HT1080 (cell line): ENCODE measurements at places on chromosomes 12 and 14.

- DNase-seq: no peak
Observed at GRCh38 chr12:30880061-30880460, 46.5 kb upstream of the TSPAN11 start.

DNA sequence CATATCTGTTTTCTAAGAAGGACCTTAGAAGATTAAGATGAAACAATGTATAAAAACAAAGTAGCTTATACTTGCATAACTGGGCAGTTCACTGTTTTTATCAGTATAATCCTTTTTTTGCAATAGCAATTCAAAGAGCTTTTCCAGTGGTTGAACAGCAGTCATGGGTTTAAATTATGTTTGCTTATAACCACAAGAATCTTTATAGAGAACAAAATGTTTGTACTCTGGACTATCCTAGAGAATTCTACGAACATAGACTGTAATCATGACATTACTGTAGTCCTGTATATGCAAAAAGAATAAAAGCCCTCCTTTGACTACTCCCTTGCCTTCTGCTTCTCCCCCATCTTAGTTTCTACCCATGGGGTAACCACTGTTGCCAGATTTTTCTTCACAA, 5.7 kb downstream of the FAM177A1 start:
- DNase-seq: no peak

- no peak for DNase-seq
Observed at GRCh38 chr14:83887866-83888265, 1642.1 kb upstream of the FLRT2 start.

DNA sequence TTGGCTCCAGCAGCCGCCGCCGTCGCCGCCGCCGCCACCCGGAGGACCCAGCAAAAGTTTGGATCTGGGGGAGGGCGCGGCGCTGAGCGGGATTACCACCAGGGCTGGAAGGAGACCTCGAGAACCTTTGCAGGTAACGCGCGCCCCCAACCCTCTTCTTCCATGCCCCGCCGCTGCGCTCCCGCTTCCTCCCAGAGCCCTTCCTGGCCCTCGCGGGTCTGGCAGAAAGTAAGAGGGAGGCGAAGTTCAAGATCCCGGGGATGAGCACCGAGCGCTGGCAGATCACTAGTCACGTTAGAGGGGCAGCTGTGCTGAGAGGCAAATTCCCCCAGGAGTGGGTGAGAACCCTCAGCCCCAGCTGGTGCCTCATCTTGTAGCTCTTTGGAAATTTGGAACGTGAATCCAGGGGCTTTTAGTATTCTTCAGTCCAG, 3.9 kb downstream of the FLRT2 start:
- DNase-seq: peak; percentile 31

- DNase-seq: peak; percentile 71
Observed at GRCh38 chr14:65566820-65567522, 154.4 kb downstream of the FUT8 start.

DNA sequence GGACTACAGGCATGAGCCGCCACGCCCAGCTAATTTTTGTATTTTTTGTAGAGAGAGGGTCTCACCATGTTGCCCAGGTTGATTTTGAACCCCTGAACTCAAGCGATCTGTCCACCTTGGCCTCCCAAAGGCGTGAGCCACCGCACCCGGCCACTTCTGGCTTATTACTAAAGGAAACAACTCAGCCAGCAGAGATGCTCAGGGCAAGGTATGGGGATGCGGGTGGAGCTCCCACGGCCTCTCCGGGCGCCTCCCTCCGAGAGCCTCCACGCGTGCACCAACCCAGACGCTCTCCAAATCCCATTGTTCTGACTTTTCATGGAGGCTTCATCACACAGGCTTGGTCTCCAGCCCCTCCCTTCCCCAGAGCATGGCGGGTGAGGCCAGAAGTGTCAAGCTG, 6.1 kb upstream of the GPR132 start:
- DNase-seq: no peak

DNA sequence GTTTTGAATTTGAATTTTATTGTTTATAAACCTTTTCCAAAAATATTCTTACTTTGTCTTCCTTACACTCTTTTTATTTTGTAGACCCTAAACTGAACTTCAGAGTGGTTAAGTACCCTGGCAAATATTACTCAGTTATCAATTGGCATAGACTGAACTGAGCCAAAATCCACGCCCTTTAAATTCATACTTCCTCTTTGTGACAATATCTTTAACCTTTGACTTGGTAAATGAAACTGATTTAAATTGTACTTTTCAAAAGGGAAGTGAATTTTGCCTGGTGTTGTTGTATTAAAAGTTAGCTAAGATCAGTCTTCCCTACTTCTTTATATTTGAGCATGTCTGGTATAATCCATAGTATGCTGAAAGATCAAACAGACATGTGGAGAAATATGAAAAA, 184.3 kb upstream of the USP15 start:
- DNase-seq: no peak
